ENCODE measurements at places on chromosomes 2 and 18. TPM values are rescaled to one million over a fixed set of nuclear protein-coding genes. Genes with fewer than 3 reads are reported as not detected.

DNA sequence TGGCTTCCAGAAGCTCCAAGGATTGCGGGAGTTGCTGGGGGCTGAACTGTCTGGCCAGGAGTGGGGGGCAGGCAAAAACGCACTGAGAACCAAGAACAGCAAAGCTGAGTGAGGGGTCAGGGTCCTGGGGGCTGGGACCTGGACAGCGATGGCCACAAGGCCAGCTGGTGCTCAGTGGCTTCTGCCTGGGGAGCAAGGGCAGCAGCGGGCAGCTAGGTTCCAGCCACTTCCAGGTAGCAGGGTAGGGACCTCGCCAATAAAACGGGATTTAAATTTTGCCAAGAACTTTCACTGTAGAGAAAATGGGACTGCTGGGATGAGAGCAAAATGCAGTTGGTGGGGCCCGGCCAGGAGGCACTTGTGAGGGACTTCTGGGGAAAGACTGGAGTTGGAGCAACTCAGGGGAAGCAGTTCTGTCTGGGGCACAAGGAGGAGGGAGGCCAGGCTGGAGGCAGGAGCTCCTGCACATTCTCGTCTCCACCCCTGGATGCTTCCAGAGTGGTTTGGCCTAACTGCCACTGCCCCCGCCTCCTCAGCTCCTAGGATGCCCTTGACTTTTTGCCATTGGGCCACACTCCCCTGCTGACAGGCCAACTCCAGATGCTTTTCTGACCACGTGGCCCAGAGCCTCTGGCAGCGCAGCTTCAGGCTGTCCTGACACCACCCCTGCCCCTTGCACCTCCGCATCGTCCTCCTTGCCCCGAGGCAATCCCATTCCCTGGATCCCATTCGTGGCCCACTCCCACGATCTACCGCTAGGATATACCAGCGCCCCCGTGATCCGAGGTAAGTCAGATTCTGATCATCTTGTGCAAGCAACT is 5.5 kb upstream of the CCDC74A start:
- DNase-seq = no peak
- H3K4me1 ChIP-seq = peaks cover 1% of the 10 kb centered on the region
- H3K27me3 ChIP-seq = no peaks in the 10 kb centered on the region
- no peak overlapping the region for H3K4me3 ChIP-seq
- no peak overlapping the region for H3K27ac ChIP-seq

DNA sequence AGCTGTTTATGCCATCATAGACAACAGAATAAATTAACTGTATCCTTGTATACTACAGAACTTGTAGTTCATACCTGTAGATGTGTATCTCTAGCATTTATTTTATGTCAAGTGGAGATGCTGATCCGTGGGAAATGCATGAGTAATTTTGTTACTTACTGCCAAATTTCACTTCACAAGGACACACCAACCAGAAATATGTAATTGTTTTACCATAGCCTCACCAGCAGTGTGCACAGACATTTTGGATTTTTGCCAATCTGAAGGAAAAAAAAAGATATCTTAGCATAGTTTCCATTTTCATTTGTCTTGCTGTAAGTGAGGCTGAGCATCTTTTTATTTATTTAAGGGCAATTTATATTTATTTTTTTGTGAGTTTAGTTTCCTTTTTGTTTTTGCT is 265.1 kb upstream of the OSR1 start:
- H3K4me1 ChIP-seq = no peaks in the 10 kb centered on the region
- H3K27me3 ChIP-seq = no peaks in the 10 kb centered on the region
- DNase-seq = no peak

DNA sequence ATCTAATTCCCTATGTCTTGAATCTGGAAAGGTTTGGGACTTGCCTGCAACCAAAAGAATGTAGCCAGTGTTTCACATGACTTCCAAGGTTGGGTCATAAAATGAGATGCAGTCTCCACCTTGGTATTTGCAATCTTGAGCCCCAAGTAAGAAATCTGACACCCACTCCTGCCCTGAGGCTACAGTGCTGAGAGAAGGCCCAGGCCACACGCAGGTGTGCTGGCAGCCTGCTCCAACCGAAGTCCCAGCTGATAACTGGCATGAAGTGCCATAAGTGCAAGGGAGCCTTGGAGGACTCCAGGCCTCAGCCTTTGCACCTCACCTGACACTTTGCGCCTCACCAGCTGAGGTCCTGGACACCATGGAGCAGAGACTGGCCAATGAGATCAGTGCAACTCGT is 182.7 kb downstream of the ANAPC1 start:
- no peak overlapping the region for H3K4me3 ChIP-seq
- no peaks in the 10 kb centered on the region for H3K27me3 ChIP-seq
- peaks cover 29% of the 10 kb centered on the region for H3K4me1 ChIP-seq
- H3K36me3 ChIP-seq = no peaks in the 10 kb centered on the region

GRCh38 chr2:25041928-25042320 is at the start of gene EFR3B:
Gene EFR3B (plus strand): TSS chr2:25042076. CDS start chr2:25042313, 237 bp downstream.
- DNase-seq = peak; percentile 88
- no peaks in the 10 kb centered on the region for H3K36me3 ChIP-seq
- H3K27ac ChIP-seq = no peak within 1 kb of the TSS
- H3K4me1 ChIP-seq = peaks cover 19% of the 10 kb centered on the region

Gene CASP10
- total RNA-seq = 36.6 TPM

Gene RAB6C
- total RNA-seq = 0.11 TPM

GRCh38 chr2:230900336-230900995 is 24.6 kb downstream of the GPR55 start:
- no peak for DNase-seq
- no peaks in the 10 kb centered on the region for H3K27me3 ChIP-seq
- no peak overlapping the region for H3K4me3 ChIP-seq

Gene ZNG1B
- total RNA-seq = 44.0 TPM

GRCh38 chr18:38868757-38869156 is 1303.2 kb upstream of the CELF4 start:
- no peak overlapping the region for H3K4me3 ChIP-seq
- H3K27ac ChIP-seq = no peak overlapping the region
- H3K36me3 ChIP-seq = no peaks in the 10 kb centered on the region
- H3K4me1 ChIP-seq = no peaks in the 10 kb centered on the region
- H3K27me3 ChIP-seq = no peaks in the 10 kb centered on the region

- H3K27ac ChIP-seq = no peak overlapping the region
- no peaks in the 10 kb centered on the region for H3K4me1 ChIP-seq
- no peaks in the 10 kb centered on the region for H3K27me3 ChIP-seq
- H3K4me3 ChIP-seq = no peak overlapping the region
- H3K36me3 ChIP-seq = no peaks in the 10 kb centered on the region
- DNase-seq = no peak
Measured at GRCh38 chr18:52451851-52452250, 111.9 kb downstream of the DCC start.

GRCh38 chr2:14572633-14573032 is 59.9 kb upstream of the LRATD1 start:
- no peaks in the 10 kb centered on the region for H3K36me3 ChIP-seq
- H3K4me1 ChIP-seq = no peaks in the 10 kb centered on the region
- no peak overlapping the region for H3K27ac ChIP-seq
- H3K4me3 ChIP-seq = no peak overlapping the region
- H3K27me3 ChIP-seq = no peaks in the 10 kb centered on the region
- no peak for DNase-seq

GRCh38 chr18:31626409-31626808 is 34.7 kb downstream of the TTR start:
- no peaks in the 10 kb centered on the region for H3K27me3 ChIP-seq
- DNase-seq = no peak
- no peak overlapping the region for H3K27ac ChIP-seq
- H3K4me3 ChIP-seq = no peak overlapping the region
- H3K4me1 ChIP-seq = no peaks in the 10 kb centered on the region

- no peak overlapping the region for H3K27ac ChIP-seq
- H3K27me3 ChIP-seq = no peaks in the 10 kb centered on the region
- peaks cover 3% of the 10 kb centered on the region for H3K4me1 ChIP-seq
- H3K36me3 ChIP-seq = no peaks in the 10 kb centered on the region
- DNase-seq = no peak
- H3K4me3 ChIP-seq = no peak overlapping the region
Measured at GRCh38 chr2:196963043-196963442, 36.5 kb upstream of the PGAP1 start.

DNA sequence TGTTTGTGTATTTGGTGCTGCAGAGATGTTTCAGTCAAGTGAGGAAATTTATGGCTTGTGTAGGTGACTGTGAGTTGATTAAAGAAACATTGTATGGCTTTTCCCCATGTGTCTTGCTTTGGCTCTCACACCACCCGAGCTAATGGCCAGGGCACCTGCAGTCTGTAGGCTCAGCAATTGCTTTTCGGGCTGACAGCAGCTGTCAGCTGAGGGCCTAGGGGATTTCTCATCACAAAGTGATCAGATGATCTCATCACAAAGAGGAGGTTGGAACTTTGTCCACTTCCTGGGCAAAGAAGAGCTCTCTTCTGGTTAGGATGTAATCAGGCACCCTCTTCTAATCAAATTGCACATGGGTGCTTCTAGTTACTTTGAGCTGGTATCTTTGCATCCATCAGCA is 632.2 kb downstream of the SLC4A3 start:
- no peak overlapping the region for H3K27ac ChIP-seq
- H3K27me3 ChIP-seq = no peaks in the 10 kb centered on the region
- H3K36me3 ChIP-seq = no peaks in the 10 kb centered on the region
- no peak overlapping the region for H3K4me3 ChIP-seq

GRCh38 chr2:130328710-130329109 is 14.0 kb upstream of the IMP4 start:
- H3K4me3 ChIP-seq = no peak overlapping the region
- no peaks in the 10 kb centered on the region for H3K36me3 ChIP-seq
- H3K27me3 ChIP-seq = peaks cover 4% of the 10 kb centered on the region
- DNase-seq = no peak

DNA sequence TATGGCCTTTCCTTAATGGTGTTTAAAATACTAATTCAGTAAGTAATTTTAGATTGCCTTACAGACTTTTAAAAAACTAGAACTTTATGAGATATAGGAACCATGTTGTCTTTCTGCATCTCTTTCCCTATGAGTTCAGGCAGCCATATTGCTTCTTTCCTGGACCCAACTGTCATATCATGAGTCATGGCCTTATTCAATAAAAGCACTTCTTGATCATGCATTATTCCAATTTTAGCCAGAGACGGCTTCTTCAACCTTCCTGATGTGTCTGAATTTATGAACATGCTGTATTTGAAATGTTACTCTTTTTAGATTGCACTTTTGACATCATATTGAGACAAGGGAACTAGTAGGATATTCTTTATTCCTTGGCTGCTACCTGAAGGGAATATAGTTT is 65.4 kb upstream of the MAP3K20 start:
- no peaks in the 10 kb centered on the region for H3K36me3 ChIP-seq
- DNase-seq = no peak
- no peaks in the 10 kb centered on the region for H3K4me1 ChIP-seq
- no peak overlapping the region for H3K27ac ChIP-seq
- H3K4me3 ChIP-seq = no peak overlapping the region

DNA sequence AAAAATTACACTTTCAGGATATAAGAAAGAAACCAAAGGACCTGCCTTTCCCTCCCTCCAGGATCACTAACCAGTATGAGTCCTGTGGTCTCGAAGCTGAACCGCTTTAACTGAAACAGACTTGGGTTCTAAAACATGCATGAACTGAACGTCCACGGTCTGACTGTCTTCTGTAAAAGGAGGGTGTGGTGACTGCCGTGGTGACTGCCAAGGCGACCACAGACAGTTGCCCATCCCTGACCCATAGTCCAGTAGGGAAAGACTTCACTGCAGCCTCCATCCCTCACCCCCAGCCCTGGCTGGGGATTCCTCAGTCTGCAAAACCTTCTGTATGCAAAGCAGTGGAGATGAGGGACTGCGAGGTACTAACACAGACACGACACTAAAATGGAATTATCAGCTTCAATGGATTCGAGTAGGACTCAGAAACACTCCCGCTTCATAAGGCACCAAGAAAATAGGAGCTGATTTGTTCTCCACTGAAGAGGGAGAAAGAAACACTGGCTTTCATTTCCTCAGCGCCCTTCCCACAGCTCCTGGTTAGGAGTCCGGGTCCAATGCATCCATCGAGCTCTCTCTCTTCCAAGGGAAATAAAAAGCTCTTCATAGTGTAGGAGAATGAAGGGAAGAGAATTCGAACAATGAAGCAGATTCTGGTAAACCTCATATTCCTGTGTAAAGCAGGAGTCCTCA is 197.2 kb downstream of the HDAC4 start:
- no peak overlapping the region for H3K4me3 ChIP-seq
- no peak overlapping the region for H3K27ac ChIP-seq

DNA sequence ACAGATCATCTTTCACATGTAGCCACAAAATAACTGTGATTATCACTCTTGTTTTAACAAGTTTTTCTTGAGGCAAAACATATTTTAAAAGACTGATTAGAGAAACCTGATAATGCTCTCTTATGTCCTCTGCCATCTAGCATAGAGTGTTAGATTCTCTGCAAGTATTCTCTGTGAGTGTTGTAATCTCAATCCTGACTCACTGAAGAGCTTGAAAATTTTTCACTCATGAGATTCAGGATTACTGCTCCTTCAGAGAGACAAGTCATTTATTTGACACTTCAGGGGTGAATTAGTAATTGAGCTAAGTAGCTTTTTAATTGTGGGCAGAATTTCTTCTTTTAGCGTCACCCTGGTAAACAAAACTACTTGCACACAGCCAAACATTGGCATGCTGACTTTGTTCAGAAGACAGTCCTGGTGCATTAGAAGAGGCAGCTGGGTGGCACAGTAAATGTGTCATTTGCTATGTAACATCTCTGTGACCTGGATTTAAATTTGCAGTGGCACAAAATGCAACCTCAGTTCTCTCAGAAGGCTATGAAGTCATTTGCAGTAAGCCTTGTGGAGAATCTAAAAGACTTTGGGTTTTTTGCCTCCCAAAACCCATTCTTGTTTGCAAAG is 172.9 kb downstream of the LRP1B start:
- no peaks in the 10 kb centered on the region for H3K27me3 ChIP-seq
- H3K27ac ChIP-seq = no peak overlapping the region
- no peak for DNase-seq
- no peak overlapping the region for H3K4me3 ChIP-seq
- H3K4me1 ChIP-seq = no peaks in the 10 kb centered on the region

Gene CYP26B1
- total RNA-seq = not detected

DNA sequence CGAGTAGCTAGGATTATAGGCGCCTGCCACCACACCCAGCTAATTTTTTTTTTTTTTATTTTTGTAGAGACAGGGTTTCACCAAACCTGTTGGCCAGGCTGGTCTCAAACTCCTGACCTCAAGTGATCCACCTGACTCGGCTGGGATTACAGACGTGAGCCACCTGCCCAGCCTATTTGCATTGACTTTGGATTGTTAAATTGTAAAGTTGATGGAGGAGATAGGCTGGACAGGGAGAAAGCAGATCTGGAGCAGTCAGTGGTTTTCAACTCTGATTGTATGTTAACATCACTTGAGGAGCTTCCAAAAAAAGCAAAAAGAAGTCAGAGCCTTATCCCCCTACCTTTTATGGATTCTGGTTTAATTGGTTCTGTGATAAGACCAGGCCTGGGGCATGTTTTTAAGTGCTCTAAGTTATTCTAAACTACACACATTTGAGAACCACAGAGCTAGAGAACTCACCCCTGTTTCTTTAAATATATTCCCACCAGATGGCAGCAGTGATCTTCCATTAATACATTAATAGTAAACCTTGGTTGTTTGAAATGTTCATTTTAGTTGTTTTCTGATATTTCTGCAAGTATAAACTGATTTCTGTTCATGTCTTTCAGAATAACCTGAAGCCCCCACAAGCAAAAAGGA is 7.5 kb downstream of the C2orf49 start:
- no peak overlapping the region for H3K27ac ChIP-seq
- no peaks in the 10 kb centered on the region for H3K4me1 ChIP-seq
- DNase-seq = peak; percentile 29
- no peaks in the 10 kb centered on the region for H3K27me3 ChIP-seq
- H3K4me3 ChIP-seq = no peak overlapping the region

GRCh38 chr2:119486886-119487285 is 37.4 kb downstream of the SCTR start:
- no peak for DNase-seq
- no peaks in the 10 kb centered on the region for H3K36me3 ChIP-seq
- no peak overlapping the region for H3K4me3 ChIP-seq

All from CD4-positive, alpha-beta memory T cell (primary cell).